ENCODE measurements at places on chromosomes 7 and 10. TPM values are rescaled to one million over a fixed set of nuclear protein-coding genes. Genes with fewer than 3 reads are reported as not detected.

Gene AZGP1
- total RNA-seq: not detected

DNA sequence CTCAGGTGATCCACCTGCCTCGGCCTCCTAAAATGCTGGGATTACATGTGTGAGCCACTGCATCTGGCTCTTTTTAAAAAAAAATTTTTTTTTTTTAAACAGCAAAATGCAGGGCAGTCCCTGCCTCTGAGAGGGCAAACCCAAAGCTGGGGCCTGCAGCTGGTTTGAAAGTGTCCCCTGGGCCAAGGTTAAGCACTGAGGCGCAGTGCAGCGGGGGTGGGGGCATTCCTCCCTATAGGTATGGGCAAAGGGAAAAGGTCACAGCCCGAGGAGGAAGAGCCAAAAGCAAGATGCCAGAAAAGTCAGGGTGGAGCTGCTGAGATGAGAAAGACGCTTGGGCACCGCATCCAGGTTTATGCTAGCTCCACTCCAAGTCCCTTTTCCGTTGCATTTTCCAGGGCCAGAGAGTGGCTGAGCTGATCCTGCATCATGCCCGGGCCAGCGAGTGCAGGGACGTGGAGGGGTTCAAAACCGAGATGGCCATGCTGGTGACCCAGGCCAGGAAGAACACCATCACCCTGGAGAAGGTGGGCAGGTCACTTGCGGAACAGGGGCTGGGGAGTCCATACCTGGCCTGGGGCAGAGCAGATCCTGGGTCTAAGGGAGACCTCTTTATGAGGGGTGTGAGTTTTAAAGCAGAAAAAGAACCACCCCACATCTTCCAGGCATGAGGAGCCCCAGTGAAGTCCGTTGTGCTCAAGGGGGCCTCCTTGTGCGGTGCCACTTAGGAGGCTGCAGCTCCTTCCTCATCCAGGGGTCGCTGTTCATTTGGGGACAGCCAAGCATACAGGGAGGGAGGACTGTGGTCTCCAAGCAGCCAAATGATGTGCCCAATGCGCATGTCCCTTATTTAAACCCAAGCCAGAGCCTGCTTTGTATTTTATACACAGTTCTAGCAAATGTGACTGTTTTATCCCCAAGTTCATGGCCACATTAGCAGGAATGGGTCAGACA is 7.0 kb upstream of the NDUFB2 start:
- DNase-seq: no peak

DNA sequence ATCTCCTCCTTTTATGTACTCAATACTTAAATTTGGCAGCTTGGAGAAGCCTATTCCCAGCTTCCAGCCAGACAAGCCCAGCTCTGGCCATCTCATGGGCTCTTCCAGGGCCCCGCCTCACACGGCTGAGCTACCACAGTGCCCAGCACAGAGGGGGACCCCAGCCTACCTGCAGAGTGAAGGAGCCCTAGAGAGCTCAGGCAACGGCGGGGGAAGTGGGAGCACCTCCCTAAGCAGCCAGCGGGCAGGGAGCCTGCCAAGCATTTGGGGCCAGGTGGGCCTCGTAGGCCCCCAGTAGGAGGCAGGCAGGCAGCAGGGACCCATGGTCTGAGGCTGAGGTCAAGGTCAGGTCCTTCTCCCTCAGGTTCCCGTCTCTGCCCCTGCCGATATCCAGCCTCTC is 29.1 kb upstream of the SMARCD3 start:
- no peak for DNase-seq

DNA sequence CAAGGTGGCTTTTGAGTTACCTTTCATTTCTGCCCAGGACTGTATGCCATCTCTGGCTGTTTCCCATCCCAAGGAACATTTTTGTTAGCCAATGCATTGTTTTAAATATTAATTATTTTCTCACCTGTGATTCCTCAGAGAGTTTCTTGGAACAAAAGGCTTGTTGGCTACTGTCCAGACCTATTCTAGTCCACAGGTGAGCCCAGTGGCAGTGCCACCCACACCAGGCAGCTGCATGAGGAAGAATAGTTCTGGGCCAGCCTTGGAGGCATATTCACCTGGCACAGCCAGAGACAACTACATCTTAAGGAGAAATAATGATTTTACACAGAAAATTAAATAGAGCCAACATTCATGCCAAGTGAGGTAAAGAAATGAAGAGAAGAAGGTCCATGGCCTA is 123.9 kb downstream of the C1GALT1 start:
- DNase-seq: no peak

DNA sequence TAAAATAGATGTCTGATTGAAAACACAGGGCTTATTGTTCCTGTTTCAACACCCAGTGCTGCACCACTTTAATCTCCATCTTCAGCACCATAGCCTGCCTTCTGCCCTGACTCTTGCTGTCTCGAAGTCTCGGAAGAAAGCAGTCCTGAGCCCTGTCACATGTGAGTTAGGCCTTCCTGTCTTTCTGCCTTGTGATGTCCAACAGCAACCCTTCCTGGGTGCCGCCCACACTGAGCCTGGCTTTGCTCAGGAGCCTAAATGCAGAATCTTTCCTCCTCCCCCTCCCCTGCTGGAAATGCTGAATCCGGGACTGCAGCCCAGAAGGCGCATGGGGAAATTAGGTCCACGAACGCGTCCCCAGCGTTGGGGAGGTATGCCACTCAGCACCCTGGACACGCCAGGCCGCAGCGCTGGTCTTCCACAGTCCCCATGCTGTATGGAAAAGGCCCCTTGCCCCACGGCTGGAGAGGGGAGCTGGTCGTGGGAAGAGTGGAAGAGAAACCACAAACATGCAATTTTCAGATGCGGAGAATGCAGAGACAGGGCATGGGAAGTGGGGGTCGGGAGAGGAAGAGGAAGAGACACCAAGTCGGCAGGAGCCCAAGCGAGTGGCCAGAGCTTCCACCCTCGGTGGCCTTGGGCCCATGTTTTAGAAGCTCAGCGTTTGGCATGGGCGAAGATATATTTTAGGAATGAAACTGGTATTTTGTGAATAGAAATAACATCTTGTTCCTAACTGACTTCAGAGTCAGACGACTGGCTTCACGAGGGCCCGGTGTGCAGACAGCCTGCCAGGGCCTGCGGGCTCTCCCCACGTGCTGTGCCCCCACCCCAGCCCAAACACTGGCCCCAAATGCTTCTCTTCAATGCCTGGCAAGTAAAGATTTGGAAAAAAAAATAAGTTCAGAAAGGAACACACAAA is 656.1 kb upstream of the FOXK1 start:
- DNase-seq: no peak

Gene CH25H
- total RNA-seq: not detected

DNA sequence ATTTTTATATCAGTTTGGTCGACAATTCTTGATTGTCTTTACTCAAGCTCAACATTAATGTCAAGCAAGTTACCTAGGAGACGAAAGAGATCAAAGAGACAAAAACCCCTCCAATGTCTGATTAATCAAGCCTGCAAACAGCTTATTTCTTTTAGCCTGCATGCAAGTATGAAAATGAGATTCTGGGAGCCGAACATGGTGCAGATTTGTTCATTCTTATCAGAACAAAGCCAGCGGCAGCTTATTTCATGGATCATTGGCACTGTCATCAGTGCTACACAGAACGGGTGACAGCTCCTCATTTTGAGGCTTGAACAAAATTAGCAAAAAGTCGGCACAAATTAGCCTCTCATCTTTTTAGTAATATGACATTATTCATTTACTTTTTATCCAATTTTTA is 26.5 kb downstream of the FAM204A start:
- no peak for DNase-seq

DNA sequence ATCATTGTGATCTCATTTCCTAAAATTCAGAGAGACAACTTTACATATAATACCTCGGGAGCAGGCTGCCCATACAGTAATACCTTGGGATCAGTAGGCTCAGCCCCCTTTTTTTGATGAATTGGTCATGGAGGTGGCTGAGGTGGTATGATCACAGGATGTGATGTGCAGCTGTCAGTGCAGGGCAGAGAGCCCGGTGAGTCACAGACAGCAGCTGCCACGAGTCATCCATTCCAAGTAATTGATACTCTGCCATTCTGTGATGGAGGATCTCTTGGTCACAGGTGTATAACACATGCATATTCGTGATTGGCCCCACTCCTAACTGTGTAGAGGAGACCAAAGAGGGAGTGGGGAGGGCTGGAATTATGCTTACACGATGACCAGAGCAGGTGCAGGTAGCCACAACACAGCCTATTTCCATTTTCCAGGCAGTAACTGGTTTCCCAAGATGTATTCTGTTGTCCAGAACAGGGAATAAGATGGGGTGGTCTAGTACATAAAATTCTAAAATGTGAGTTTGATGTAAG is 14.1 kb downstream of the NRCAM start:
- no peak for DNase-seq

DNA sequence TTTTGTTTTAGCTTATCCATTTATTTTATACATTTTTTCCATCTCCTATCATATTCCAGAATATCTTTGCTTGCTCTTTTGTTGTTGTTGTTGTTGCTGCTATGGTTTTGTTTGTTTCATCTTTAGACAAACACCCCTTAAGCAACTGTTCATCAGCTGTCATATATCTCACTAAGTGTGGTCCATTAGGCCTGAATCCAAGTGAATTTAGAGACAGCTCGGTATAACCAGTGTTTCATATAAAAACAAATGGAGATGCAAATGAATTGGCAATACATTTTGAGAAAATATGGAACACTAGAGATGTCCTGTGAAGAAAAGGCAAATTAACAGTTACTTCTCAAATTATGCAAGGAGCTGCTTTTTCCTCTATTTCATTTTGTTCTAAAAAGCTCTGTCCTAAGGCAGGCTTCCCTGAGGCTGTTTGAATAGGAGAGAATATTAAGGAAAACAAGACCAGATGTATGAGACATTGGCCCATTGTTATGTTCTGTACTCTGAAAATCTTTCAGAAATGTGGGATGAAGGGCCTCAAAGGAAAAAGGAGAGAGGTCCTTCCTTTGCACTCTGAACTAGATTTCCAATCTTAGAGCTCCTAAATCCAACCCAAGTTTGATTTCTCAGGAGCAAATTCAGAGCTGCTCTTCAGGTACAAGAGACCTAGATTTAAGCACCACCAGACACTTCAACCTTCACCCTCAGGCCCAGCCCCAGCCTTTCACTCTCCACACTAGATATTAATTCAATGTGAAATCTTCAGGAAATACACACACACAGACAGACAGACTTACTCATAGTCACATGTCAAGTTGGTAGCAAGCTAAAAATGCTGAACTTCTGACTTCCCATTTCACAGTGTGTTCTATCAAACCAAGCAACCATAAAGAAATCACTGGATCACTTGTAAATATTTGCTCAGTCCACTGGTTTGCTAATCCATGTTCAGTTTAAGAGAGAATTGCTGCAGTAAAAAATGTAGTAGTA is 5.4 kb downstream of the TFEC start:
- no peak for DNase-seq

Gene OIT3
- not detected for total RNA-seq

Gene CCDC146
- total RNA-seq: 0.12 TPM

Data from HFFc6 (cell line).